ENCODE measurements at places on chromosomes 6 and 20. TPM values are rescaled to one million over a fixed set of nuclear protein-coding genes. Genes with fewer than 3 reads are reported as not detected.

The PPP1R14C gene
- polyA plus RNA-seq: 0.90 TPM

The SIRPD gene
- polyA plus RNA-seq: not detected

GRCh38 chr6:21953831-21954801 is 342.7 kb downstream of the PRL start:
- DNase-seq: peak; percentile 9

- DNase-seq: no peak
Observed at GRCh38 chr6:107444277-107444676, 15.1 kb downstream of the PDSS2 start.

The PDE7B gene
- not detected for polyA plus RNA-seq

The RAD21L1 gene
- polyA plus RNA-seq: 0.38 TPM

The RHAG gene
- not detected for polyA plus RNA-seq

DNA sequence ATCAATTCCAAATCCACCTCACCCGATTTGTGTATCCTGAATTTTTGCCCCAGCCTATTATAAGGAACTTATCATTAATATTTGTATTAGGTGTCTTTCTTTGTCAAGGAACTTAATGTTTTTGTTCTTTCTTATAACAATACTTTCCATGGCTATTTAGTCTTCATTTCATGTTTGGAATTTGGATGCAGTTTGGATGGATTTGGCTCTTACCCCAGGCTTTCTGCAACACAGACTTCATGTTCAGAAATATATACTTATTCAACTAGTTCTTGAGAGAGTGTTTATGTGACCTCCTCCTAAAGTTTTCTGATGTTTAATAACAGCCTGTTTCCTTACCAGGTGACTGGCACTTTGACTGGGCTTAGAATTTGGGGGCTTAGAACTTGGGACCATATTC is 35.9 kb upstream of the TOX2 start:
- no peak for DNase-seq

DNA sequence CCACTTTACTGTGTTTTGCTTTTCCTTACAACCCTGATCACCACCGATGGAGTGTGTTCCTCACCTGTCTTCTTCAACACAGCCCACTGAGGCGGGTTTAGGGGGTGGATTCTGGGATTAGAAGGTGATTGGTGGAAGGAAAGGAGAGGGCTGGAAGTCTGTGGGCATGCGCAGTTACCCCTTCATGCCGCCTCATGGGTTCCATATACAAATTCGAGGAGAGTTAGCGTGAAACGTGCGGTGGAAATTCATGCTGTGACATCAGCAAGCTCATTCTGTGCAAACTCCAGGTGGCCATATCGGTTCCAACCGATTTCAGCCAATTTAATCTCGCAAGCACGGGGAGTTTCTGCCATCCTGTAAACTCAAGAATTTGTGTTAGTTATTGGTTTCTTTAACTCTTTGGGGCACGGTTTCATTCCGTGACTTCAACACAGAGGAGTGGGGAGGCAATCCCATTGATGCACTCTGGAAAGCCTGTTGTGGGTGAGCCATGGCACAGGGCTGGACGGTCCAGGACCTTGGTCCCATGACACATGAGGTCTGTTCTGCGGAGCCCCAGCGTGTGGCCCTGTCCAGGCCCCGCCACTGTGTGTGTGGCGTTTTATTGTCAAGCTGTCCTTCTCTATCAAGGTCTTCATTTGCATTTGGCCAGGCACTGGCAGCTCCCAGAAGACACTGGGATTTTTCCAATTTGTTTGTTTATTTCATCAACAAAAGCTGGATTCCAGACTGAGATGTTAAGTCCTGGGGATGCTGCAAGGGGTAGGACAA is 482.8 kb upstream of the SULF2 start:
- DNase-seq: no peak

GRCh38 chr6:118223316-118223715 is 316.3 kb downstream of the SLC35F1 start:
- no peak for DNase-seq

The TRIM31 gene
- 0.10 TPM for polyA plus RNA-seq

The CD93 gene
- 0.03 TPM for polyA plus RNA-seq

DNA sequence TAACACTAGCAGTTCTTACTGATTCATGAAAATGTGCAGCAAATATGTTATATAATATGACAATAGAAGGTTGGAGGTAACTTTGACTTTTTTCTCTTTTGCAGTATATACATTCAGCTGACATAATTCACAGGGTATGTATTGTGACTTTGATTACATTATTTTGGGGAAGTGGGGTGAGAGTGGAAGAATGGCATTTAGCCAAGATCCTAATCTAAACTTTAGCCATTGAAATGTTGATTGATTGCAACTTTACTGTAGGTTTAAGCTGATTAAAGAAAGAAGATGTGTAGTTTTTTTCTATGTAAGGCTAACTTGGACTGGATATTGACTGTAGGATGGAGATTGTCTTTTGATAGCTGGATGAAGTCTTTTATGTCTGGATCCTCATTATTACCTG is 46.0 kb downstream of the MAPK14 start:
- DNase-seq: no peak

DNA sequence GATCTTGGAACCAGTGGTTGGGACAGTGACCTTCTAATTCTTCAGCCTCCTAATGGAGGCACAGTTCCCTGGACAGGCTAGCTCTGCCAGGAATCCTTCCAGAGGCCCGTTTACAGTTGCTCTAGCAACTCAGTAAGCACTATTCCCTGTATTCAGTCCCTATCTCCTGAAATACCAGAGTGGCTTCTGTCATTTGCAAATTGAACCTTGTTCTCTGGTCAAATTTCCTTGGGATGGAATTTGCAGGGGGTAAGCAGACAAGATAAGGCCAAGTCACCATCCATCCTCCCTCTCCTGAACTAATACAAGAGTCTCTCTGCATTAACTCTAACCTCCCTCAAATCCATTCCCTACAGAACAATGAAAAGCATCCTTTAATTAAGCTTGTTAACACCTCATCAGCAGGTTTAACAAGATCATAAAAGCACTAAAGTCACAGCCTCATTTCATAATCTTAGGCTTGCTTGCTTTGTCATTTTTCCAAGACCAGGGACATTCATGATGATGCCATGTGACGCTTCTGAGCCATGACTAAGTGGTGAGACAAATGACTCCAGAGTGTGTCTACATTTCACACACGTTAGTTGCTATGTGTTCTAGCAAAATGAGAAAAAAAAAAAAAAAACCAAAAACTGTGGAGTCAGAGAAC is 37.1 kb downstream of the SLC22A23 start:
- no peak for DNase-seq

DNA sequence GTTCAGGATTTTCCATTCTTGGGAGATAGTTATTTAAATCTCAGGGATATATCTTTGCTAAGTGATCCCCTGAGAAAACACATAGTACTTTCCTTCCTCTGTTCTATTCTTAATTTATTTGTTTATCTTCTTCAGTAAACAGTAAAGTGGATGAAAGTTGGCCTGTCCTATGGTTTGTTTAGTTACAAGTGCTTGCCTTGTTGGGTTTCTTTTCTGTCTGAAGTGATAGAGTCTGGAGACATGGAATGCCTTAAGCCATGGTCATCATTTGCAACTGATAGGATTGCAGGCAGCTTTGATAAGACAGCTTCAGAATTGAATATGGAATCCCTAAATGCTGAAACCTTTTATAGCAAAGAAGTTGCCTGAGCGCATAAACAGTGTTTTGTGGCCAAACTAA is 4.9 kb downstream of the ADGRG6 start:
- no peak for DNase-seq

The MLN gene
- not detected for polyA plus RNA-seq

- DNase-seq: no peak
Observed at GRCh38 chr6:28371706-28372451, 22.1 kb downstream of the ZKSCAN3 start.

The TRIM10 gene
- not detected for polyA plus RNA-seq

- DNase-seq: peak; percentile 35
Observed at GRCh38 chr6:37570482-37571133, 70.9 kb upstream of the CCDC167 start.

GRCh38 chr20:32907886-32908285 is 49.2 kb downstream of the EFCAB8 start:
- no peak for DNase-seq

DNA sequence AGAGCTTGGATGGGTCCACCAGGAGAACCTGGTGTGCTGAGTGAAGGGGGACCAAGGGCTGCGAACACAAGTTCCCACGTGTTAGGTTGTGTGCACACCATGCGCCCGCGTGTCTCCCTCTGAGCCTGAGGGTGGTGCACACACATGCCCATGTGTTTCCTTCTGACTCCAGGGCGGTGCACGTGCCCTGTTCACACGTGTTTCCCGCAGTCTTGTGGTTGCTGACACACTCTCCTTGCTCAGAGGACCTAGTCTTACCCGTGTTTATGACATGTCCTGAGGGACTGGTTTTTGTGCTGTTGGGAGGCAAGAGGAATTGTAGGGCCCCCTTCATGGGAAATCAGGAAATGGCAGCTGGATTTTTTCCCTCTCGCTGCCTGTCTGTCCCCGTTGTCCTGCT is 36.3 kb upstream of the PCMTD2 start:
- DNase-seq: no peak

GRCh38 chr6:1075444-1075843 is 236.5 kb upstream of the FOXQ1 start:
- no peak for DNase-seq

GRCh38 chr6:124676033-124676432 is 286.2 kb upstream of the RNF217 start:
- no peak for DNase-seq

DNA sequence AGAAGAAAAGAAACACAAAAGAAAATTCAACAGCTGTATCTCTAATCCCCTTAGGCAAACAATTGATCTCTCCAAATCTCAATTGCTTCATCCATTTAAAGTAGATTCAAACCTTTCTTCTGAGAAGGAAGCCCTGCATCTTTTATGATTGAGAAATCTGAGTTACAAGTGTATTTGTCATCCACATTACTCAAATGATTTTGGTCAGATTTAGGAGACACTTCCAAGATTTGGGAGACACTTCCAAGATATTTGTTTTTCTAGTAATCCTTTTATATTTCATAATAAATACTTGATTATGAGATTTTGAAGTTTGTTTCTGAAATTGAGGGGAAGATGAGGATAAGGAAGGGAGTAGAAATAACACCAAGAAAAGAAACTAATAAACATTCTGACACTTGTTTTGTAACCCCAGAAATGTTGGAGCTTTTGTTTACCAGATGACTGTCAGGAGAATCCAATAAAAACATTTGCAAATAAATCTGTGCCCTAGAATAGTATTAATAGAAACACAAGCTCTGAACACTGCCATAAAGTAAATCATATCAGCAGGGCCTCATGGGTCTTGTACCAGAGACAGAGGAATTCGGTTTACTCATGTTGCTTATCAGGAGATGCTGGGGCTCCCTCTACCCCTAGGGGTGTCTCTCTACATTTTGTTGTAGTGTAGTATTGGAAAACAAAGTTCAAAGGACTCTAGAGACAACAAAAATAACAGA is 314.3 kb upstream of the NT5E start:
- DNase-seq: no peak

The DEFB132 gene
- not detected for polyA plus RNA-seq

DNA sequence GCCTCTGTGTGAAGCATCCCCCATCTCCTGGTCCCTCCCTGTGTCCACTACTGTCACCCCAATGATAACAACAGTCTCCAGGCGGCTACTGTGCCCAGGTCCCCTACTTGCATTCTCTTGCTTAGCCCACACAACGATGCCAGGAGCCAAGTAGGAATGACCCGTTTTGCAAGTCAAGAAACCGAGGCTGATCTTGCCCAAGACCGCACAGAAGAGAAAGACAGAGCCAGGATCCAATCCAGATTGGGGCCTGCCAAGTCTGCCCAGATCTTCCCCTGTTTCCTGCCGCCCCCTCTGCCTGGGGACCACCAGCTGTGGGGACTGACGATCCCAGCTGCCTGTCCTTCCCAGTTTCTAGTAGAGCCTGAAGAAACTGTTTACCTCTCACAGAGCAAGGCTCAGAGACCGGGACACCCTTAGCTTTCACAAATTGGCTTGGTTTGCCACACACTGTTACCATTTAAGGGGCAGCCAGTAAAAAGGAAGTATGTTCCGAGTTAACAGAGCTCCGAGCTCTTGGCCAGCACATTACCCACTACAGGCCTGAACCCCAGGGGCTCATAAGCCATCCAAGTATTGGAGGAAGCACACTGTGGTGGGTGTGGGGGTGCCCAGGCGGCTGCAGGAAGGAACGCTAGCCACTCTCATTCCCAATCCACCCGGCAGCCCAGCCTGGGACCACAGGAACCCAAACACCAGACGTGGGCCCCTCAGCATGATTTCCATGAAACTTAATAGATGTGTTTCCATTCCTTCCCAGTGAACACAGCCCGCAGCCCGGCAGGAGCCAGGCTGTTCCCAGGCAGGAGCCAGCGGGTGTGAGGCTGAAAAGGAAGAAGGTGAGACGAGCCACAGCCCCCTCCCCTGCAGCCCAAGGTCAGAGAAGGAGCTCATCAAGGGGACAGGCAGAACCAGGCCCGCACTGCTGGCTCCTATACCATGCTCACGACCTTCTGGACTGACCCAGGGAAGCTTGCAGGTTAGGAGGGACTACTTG is 7.9 kb downstream of the KIAA1755 start:
- peak; percentile 6 for DNase-seq

The ENPP1 gene
- 14.5 TPM for polyA plus RNA-seq

DNA sequence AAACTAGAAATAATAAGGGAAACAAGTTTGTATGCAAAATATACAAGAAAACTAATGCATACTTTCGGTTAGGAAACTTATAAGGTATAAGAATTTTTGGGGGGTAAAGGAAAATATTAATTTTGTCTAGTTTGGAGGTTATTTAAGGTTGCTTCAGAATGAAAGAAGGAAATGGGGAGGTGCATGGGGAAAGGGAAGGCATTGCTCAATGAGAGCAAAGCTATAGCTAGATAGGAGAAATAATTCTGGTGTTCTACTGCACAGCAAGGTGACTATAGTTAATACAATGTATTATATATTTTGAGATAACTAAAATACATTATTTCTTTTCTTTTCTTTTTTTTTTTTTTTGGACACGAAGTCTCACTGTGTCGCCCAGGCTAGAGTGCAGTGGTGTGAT is 5.4 kb upstream of the MYMX start:
- DNase-seq: no peak

DNA sequence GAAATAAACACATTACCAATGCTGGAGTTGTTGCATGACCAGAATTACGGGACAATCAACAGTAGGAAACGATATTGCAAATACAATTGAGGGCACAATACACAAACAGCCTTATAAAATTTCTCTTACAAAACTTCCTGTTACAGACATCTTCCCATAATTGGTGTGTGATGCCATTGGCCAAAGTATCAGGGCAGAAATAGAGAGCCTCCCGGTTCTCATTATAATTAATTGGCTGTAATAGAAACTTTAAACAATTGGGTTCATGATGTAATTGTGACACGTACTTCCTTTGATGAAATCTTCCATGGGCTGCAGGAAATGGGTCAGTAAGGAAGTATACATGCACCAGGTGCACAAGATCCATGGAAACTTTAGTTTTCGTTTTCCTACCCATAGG is 40.3 kb upstream of the RALGAPA2 start:
- DNase-seq: no peak

DNA sequence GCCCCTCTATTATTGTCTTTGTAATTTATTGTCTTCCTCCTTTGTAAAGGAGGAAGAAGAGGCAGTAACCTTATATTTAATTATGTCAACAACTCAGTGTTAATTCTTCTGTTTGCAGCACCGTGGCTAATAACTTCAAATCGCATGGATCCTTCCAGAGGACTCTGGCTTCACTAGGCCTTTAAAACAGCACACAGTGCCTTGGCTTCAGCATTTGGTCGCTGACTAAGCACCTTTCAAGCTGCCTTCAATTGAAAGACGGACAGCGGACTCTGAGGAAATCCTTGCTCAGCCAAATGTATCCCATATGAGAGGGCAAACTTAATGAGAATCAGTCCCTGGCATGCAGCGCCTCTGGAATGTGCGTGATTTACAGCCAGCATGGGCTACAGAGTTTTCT is 64.2 kb downstream of the SGK1 start:
- DNase-seq: peak; percentile 36

All from GM23338 (cell line).